Endothelial cell of umbilical vein (primary cell): ENCODE measurements at places on chromosomes 4 and X. TPM values are rescaled to one million over a fixed set of nuclear protein-coding genes. Genes with fewer than 3 reads are reported as not detected.

VBP1 gene
- total RNA-seq: 45.8 and 51.5 TPM in 2 replicates

TCEAL7 gene
- total RNA-seq: 8.2 and 10.5 TPM in 2 replicates

PRRG3 gene
- total RNA-seq: not detected in 2 replicates

CCDC110 gene
- 0.28 and 0.71 TPM in 2 replicates for total RNA-seq

GRPR gene
- 0.28 TPM in 1 of 2 replicates, not detected in the other for total RNA-seq

NXF3 gene
- total RNA-seq: not detected in 2 replicates

XG gene
- 0.44 TPM in 1 of 2 replicates, not detected in the other for total RNA-seq

SPP1 gene
- not detected in 2 replicates for total RNA-seq
